ENCODE measurements at places on chromosomes 2 and 18. TPM values are rescaled to one million over a fixed set of nuclear protein-coding genes. Genes with fewer than 3 reads are reported as not detected.

GRCh38 chr2:112181571-112182290 is 43.5 kb downstream of the FBLN7 start:
- peak; percentile 4 for DNase-seq

TUBA3E gene
- polyA plus RNA-seq: 0.09 TPM

MAPK4 gene
- polyA plus RNA-seq: 1.5 TPM

DNA sequence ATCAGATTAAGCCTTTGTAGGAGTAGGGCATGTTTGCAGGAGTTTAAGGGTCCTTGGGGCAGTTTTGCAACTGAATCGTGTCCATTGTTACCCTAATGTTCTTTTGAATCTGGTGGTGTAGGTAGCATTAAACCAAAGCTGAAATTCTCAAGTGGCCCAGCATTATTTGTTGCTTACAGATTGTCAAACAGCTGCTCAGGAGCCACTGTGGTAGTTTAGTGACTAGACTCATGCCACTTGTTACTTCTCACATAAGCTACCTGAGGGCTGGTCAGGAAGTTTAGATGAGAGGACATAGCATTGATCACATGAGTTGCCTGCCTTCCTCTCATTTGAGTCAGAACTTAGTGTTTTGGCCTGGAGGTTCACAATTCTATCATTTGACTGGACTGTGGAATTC is 157.6 kb downstream of the HAUS1 start:
- no peak for DNase-seq

ATP6V1B1 gene
- polyA plus RNA-seq: 1.6 TPM

NAT8 gene
- polyA plus RNA-seq: 0.46 TPM

- no peak for DNase-seq
Observed at GRCh38 chr2:180002198-180002770, 4.8 kb downstream of the CWC22 start.

DNA sequence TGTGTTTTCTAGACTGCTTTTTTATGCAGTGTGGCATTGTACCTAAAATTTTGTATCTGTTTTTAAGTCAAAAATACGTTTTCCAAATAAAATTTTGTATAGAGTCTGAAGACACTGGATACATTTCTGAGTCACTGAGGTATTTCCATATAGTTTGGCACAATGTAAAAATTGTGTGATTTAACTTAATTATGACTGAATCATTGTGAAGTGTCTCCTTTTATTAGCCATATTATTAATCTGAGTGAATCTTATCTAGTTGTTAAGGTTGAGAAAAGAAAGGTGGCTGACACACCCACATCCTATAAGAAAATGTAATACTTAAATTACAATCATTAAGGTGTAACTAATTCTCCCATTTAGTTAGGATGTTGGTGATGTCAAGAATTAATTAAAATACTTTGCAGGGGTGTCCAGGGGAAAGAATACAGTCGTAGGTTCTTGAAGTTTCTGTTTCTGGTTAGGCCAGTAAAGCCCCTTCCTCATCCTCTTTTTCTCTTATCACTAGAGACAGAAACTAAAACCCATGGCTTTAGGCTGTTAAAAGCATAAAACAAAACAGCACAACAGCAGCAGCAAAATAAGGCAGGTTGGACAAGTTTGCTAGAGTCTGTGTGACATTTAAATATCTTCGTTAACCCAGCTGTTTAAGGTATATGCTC is 71.6 kb downstream of the UBE2E3 start:
- no peak for DNase-seq

DNA sequence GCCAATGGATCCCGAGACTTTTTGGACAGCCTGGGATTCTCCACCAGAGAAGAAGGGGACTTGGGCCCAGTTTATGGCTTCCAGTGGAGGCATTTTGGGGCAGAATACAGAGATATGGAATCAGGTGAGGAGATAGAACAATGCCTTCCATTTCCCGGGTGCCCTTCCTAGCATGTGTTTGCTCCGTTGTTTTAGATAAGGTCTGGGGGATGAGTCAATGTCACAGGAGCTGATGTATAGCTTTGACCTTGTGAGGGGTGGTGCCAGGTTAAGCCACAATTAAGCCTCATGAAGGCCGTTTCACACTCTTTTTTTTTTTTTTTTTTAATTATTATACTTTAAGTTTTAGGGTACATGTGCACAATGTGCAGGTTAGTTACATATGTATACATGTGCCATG is 4.7 kb downstream of the TYMS start:
- DNase-seq: no peak

GRCh38 chr18:49817947-49818346 is 4.6 kb upstream of the ACAA2 start:
- peak; percentile 44 for DNase-seq

GRCh38 chr2:111990856-111991255 is 64.2 kb upstream of the TMEM87B start:
- no peak for DNase-seq

- no peak for DNase-seq
Observed at GRCh38 chr2:222492683-222493082, 68.3 kb downstream of the SGPP2 start.

DNA sequence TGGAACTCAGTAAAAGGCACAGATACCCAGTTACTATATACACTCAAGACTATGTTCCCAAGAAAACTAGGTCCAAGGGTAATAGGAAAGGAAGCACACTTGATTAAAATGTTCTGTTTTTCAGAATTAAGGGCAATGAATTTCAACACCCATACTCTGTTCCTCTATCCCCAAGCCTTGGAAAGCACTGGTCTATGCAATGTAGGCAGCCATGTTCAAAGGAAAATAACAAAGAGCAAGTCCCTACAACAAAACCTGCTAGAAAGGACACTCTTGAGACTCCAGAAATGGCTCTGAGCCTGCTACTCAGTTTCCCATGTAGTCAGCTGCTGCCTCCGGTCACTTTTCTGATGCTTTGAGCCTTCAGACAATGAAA is 6.8 kb downstream of the CYB5A start:
- no peak for DNase-seq

- DNase-seq: no peak
Observed at GRCh38 chr2:78980871-78981270, 44.6 kb upstream of the REG3G start.

DNA sequence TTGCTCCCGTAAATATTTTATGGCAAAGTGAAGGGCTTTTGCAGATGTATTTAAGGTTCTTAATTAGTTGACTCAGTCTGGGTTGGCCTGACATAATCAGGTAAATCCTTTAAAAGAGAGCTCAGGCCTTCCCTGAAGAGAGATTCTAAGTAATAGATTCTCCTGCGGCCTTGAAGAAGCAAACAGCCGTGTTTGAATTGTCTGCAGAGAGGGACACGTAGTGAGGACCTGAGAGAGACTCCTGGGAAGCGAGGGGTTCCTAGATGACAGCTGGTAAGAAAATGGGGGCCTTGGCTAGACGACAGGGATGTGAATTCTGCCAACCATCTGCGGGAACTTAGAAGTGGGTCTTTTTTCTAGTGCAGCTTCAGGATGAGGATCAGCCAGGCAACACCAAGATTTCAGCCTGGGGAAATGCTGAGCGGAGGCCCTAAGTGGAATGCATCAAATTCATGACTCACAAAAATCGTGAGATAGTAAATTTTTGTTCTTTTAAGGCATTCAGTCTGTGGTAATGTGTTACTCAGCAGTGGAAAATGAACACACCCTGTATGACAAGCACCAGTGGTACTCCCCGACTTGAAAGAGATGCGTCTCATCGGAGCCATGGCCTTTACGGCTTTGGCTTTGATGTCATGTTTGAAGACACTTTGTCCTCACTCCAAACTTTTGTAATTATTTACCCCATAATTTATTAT is 62.1 kb upstream of the SMIM21 start:
- no peak for DNase-seq

EHD3 gene
- polyA plus RNA-seq: 3.9 TPM

DNA sequence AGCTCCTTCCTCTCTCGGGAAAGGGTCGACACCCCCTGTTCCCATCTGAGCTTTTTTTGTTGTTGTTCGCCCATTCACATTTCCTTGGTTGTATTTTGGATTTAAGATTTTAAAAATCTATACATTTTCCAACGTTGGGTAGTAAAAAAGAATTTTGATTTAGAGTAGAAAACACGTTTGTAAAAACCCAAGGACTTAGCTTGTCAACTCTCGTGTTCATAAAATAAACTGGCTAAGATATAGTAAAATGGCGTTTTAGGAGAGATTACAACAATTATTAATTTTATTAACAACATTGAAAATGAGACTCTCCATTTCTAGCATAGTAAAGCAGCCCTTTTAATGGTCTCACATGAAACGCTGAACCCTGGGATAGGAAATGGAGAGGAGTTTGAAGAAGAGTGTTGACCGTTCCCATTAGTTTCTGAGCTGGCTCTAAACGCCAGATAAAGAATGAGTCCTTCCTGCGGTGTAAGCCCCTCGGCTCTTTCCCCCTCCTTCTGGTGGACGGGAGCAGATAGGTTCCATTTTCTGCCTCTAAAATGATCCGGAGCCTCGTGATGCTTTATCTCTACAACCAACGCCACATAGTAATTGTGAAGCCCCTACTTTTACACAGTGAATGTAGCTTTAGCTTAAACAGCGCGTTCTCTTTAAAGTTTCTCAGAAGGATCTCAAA is 24.0 kb upstream of the ZNF516 start:
- DNase-seq: no peak

RGPD6 gene
- 26.3 TPM for polyA plus RNA-seq

DNA sequence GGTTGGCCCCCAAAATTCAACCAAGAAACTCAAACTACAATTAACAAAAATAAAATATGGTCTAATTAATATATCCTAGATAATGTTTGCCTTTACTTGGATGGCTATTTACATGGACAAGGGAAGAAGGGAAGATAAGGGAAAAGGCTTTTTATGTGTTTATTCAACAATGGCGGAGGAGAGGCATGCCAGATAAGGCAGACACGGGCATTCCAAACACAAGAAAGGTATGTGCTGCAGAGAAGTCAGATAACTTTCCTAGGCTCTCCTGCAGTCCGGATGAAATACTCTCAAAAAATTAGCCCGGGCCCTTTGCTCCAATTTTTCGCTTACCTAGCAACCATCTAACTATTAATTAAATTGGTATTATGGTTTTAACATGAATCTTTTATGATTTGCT is 5.1 kb upstream of the TTR start:
- DNase-seq: no peak

- no peak for DNase-seq
Observed at GRCh38 chr2:24272161-24272802, 88.1 kb downstream of the ITSN2 start.

GRHL1 gene
- polyA plus RNA-seq: 3.0 TPM

- DNase-seq: peak; percentile 46
Observed at GRCh38 chr2:160365716-160366367, 127.8 kb downstream of the RBMS1 start.

- no peak for DNase-seq
Observed at GRCh38 chr2:171139860-171140259, 20.8 kb downstream of the TLK1 start.

- DNase-seq: no peak
Observed at GRCh38 chr2:239774933-239775622, 250.1 kb downstream of the NDUFA10 start.

REG1B gene
- 0.24 TPM for polyA plus RNA-seq

DNA sequence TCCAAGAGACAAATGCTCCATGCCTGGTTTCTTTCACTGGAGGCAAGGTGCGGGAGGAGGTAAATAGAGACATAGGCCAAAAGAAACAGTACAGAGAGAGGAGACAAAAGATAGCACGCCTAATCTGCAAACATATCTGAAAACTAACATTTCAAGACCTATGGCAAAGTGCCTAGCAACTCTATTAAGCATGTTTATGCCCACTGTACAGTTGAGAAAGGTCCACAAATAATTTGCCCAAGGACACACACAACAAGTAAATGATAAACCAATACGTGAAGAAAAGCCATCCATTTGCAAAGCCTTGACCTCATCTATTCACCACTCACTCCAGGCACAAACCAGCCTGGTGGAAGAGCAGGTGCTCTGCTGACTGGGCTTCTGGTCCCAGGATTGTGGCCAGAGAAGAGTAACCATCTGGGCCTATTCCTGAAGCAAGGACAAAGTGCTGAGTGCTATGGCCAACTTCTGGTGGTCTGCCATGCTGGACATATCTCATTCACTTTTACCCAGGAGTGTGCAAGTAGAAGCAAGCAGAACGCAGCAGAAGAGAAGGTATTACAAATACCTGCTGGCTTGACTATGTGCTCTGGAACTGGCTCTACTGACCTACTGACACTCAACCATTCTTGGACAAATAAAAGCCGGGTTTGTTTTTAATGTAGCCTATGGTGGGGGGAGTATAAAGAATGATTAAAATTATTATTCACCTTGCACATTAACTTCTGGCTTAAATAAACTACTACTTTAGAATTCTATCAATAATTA is 25.3 kb downstream of the TMEM131 start:
- no peak for DNase-seq

- DNase-seq: no peak
Observed at GRCh38 chr2:155412598-155412997, 714.1 kb downstream of the KCNJ3 start.

DNA sequence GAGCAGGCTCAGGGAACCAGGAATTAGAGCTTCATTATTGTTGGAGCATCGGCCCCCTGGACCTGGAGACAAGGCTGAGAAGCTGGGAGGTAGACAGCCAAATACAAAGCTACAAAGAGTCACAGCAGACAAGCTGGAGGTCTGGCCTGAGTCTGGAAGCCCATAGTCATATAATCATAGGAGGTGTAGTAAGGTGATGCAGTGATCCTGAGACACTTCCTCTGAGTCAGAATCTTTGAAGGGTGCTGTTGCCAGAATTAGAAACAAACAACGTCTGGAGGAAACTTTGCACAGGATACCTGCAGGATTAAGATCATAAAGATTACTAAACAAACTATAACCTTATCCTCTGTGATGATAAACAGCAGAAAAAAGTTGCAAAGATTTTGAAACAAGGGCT is 213.8 kb downstream of the DSC3 start:
- no peak for DNase-seq

- no peak for DNase-seq
Observed at GRCh38 chr2:84212611-84213314, 246.3 kb downstream of the SUCLG1 start.

DNA sequence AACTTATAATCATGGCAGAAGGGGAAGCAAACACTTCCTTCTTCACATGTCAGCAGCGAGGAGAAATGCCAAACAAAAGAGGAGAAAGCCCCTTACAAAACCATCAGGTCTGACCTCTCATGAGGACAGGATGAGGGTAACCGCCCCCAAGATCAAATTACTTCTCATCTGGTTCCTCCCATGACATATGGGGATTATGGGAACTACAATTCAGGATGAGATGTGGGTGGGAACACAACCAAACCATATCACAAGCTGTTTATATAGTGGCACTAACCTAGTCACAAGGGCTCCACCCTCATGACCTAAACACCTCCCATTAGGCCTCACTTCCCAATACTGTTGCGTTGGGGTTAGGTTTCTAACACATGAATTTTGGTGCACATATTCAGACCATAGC is 110.0 kb downstream of the OSBPL6 start:
- DNase-seq: no peak

ABHD3 gene
- 40.5 TPM for polyA plus RNA-seq
